ENCODE measurements at places on chromosomes 16 and 17. TPM values are rescaled to one million over a fixed set of nuclear protein-coding genes. Genes with fewer than 3 reads are reported as not detected.

ALOX15B gene
- polyA plus RNA-seq, result 1.1 TPM

TBX4 gene
- polyA plus RNA-seq, result 0.25 TPM

SCN4A gene
- 1.3 TPM for polyA plus RNA-seq

SLC12A3 gene
- polyA plus RNA-seq, result 38.1 TPM

ZNF385C gene
- polyA plus RNA-seq, result 5.2 TPM

NF1 gene
- 32.1 TPM for polyA plus RNA-seq

NAGS gene
- polyA plus RNA-seq, result 3.9 TPM

ZDHHC7 gene
- polyA plus RNA-seq, result 57.2 TPM

TSPOAP1 gene
- 43.7 TPM for polyA plus RNA-seq

TP53TG3F gene
- not detected for polyA plus RNA-seq

FOXN1 gene
- 0.81 TPM for polyA plus RNA-seq

NOG gene
- polyA plus RNA-seq, result 2.3 TPM

CX3CL1 gene
- polyA plus RNA-seq, result 32.6 TPM

CHAD gene
- 1.4 TPM for polyA plus RNA-seq

HAPSTR1 gene
- 42.2 TPM for polyA plus RNA-seq

KIF2B gene
- not detected for polyA plus RNA-seq

MGAT5B gene
- polyA plus RNA-seq, result 0.81 TPM

KRT33A gene
- polyA plus RNA-seq, result not detected

RFFL gene
- polyA plus RNA-seq, result 21.1 TPM
